H54 (cell line): ENCODE measurements at places on chromosomes 1 and 21.

GRCh38 chr1:27099587-27100334 is 55.2 kb downstream of the SLC9A1 start:
- peak; percentile 60 for DNase-seq

DNA sequence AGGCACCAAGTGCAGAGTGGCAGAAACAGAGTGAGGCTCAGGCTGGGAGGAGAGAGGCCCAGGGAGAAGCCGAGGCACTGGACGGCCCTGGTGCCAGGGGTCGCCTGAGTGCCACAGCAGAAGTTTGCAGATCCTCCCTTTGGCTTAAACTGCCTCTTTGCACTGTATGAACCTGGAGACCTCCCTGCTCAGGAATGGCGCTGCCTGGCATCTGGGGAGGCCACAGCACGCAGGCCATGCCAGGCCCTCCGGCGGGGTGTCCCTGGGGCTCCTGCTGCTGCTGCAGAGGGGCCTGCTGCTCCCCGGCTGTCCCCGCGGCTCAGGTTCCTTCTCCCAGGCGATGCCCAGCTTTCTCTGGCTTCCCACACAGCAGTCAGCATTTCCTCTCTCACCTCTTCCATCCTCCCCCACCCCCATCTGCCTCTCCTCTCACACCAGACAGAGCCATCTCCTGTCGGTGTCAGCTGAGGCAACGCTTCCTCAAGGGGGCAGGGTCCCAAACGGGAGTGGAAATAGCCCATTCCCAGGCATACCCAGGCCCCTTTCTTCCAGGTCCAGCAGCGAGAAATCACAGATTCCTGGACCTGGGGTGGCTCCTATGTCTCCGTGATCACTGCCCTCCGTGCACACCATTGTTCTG is 35.2 kb downstream of the SYT6 start:
- no peak for DNase-seq

DNA sequence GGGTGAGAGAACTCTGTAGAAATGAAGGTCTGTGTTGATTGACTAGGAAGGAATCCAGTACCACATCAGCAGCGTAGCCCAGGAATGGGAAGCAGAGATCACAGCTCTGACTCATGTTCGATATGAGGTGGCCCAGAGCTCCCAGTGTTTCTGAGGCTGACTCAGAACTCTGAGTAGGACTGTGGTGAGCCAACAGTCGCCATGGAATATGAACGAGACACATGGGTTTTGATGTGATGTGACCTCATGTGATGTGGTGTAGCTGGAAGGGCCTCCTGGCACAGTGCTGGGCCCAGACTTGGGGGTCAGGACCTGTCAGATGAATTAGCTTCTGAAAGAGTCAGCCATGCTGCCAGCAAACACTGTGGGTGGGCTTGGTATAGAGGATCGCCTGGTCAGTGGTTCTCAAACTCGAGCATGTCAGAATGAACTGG is 237.0 kb downstream of the MRPL39 start:
- DNase-seq, result peak; percentile 63

GRCh38 chr1:166999500-167000055 is 10.5 kb downstream of the MAEL start:
- DNase-seq, result no peak

GRCh38 chr1:175493321-175494010 is 249.9 kb downstream of the TNR start:
- no peak for DNase-seq

DNA sequence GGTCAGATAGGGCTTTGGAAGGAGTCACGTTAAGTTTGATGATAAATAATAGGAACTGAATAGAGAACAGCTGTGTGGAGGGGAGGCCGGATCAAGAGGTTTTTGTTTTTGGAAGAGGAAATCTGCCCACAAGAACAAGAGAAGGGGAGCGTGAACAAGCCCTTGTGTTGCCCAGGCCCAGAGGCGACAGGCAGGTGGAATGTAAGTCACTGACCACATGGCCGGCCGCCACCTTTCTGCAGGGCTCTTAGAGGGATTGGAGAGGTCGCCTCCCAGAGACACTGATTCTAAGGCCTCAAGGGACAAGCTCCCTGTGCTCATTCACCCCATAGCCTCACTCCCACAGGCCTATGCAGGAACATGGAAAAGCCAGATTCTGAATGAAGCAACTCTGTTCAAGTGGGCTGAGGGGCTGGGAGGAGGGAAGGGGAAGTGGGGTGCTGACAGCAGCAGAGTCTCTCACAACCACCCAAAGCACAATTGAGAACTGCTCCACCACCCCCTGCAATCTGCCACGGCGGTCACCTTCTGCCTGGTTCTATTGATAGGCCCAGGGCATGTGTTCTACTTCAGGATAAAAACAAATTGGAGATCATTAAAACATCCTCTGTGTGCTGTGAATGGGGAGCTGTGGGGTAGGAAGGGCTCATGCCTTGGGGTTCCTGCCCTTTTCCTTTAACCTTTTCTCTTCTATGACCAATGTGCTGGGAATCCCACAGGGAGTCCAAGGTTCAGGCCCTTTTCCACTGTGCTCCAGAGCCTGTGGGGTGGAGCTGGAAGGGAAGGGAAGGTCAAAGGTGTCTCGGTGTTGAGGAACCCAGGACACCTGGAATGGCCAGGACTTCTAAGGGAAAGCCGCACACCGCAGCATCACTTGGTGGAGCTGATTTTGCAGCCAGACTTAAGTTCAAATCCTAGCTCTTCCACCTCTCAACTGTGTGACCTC is 63.3 kb upstream of the PARP1 start:
- DNase-seq, result no peak

- DNase-seq, result no peak
These were observed 24.4 kb upstream of the HUNK start for GRCh38 chr21:31848326-31848985.

DNA sequence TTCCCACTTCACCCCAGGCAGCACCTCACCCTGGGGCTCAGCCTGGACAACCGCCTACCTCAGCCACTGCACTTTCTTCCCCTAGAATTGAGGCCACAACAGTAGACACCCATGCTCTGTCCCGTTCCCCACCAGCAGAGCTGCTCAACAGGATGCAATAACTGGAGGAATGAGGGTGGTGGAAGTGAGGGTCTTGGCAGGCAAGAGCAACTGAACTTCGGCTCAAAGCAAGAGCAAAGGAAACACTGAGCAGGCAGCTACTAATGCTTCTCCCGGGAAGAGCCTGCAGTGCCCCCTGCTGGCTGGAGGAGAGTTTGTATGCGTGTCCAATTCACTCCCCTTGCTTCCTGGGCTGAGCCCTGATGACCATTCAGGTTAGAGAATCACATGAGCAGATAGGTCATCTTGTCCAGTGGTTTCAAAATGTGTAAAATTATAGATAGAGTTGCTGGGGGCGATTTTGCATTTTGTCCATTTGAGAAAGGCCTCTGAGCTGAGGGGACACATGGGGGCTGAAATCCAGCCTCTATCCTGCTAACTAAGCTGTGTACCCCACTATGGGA is 13.9 kb downstream of the NT5C1A start:
- DNase-seq, result peak; percentile 81

- DNase-seq, result no peak
These were observed at the start of gene GPA33 for GRCh38 chr1:167090314-167090942. TSS of gene GPA33 (minus strand) at chr1:167090377. CDS start at chr1:167090287, 90 bp downstream.

- DNase-seq, result no peak
These were observed 13.1 kb downstream of the PCSK9 start for GRCh38 chr1:55052221-55053142.

DNA sequence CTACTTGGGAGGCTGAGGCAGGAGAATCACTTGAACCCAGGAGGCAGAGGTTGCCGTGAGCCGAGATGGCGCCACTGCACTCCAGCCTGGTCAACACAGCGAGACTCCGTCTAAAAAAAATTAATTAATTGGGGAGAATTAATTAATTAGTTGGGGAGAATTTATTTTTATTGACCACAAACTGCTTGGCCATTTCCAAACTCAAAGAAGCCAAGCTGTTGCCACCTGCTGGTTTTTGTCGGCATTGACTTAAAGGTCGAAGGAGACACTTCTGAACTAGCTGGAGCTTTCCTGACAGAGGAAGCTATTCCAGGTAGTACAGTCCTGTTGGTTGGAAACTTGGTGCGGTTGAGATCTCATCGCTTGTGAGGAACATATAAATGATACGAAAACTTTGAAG is 13.1 kb downstream of the MAP1LC3C start:
- DNase-seq, result no peak

DNA sequence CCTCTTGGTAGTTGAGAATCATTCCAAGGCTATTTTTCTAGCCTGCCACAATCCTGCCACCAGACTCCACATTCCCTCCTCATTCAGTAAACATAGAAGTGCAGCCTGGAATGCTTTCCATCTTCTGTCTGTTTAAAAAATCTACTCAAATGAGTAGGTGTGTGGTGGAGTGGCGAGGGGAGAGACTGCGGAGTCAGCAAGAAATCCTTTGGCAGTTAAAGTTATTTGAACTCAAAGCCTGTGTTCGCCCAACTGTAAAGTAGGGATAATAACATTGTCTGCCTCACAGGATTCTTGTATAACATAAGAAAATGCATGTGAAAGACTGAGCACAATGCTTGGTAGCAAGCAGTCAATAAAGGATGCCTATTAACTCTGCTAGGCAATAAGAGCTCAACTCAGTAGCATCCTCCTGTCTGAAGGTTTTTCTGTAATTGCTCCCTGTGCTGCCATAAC is 22.2 kb upstream of the DPT start:
- no peak for DNase-seq

- DNase-seq, result no peak
These were observed 141.1 kb downstream of the TOMM20 start for GRCh38 chr1:234987415-234988154.

- no peak for DNase-seq
These were observed 1.4 kb upstream of the GPR161 start for GRCh38 chr1:168138134-168138533.

DNA sequence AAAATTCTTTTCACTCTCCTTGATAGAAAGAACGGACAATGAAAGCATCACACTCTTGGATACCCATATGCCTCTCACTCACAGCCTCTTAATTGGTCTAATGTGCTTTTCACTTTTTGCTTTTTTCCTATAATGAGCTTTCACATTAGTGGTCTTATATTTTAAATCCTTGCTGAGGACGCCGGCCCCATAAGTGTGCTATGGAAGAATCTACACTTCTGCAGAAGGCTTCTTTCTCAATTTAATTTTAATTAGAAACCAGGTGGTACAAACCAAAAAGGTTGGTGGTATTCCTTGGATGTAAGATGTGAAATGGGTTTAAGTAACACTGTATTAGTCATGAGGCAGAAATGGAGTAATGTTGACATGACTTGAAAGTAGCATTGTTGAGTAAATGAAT is 190.6 kb upstream of the NFIA start:
- DNase-seq, result no peak

GRCh38 chr1:224594360-224594759 is 21.8 kb upstream of the CNIH3 start:
- no peak for DNase-seq

DNA sequence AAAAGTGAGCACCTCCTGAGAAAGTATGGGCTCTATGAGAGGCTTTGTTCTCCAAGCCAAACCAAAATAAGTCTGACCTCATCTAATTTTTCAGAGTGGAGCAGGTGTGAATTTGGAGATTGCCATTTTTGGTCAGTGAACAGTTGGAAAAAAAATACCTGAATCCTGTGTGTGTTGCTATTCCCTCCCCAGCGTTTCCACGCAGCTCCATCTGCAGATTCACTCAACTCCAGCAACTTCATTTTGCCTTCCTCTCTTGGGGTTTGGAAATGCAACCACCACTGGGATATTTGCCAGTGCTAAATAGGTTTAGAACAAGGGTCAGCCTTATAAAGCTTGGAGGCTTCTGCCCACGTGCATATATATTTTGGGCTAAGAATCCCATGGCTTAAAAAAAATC is 11.2 kb downstream of the CASQ2 start:
- DNase-seq, result no peak

GRCh38 chr1:159015440-159015909 is 5.8 kb downstream of the IFI16 start:
- peak; percentile 53 for DNase-seq

GRCh38 chr1:216814576-216815259 is 91.5 kb upstream of the ESRRG start:
- DNase-seq, result no peak

GRCh38 chr1:29655145-29655544 is 418.8 kb downstream of the PTPRU start:
- DNase-seq, result no peak

DNA sequence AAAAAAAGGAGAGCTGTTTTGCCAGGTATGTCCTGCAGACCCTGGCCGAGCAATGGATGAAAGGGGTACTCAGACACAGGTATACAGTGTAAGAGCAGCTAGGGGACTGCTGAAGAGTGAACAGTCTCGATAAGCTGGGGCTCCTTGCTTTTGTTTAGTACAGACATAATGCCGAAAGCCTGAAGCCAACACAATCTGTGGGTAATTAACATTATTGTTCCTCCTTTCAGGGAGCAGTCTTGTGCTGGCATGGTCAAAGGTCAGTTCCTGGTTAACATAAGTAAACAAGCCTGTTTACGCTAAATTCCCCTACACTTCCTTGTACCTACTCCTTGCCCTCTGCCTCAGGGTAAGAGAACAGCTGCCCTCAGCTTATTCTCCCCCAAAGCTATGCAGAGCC is 272.3 kb upstream of the ST6GALNAC5 start:
- DNase-seq, result no peak

DNA sequence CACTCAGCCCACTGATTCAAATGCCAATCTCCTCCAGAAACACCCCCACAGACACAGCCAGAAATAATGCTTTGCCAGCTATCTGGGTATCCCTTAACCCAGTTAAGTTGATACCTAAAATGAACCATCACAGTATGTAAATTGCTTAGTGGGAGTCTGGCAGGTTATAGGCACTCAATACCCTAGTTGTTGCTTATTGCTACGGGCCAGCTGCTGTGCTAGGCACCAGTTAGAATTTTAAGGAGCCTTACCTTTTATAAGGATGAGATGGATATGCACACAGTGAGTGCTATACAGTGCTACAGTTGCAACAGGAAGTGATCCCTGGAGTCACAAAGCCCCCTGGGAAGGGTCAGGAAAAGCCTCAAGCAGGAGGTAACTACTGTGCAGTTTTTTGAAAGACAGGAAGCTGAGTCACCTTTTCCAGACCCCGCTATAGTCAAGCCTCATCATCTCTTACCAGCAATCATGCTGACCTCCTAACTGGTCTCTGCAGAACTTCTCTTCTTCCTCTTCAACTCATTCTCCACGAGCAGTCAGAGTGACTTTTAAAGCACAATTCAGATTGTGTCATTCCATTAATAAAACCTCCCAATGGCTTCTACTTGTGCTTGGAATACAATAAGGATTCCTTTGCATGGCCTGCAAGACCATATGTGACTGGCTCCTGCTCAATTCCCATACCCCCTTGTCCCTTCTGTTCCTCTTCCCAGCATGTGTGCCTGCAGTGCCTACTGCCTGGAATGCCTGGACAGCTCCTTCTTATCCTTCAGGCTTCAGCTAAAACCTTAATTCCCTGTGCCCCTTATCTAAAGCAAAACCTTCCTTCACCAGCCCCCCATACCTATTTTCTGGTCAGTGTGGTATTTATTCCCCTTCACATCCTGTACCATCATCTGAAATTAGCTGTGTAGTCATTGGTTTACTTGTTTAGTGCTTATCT is 10.4 kb upstream of the TLR5 start:
- DNase-seq, result no peak

GRCh38 chr21:29647353-29647781 is 292.4 kb downstream of the GRIK1 start:
- no peak for DNase-seq
